ENCODE measurements at places on chromosomes 4 and X.

DNA sequence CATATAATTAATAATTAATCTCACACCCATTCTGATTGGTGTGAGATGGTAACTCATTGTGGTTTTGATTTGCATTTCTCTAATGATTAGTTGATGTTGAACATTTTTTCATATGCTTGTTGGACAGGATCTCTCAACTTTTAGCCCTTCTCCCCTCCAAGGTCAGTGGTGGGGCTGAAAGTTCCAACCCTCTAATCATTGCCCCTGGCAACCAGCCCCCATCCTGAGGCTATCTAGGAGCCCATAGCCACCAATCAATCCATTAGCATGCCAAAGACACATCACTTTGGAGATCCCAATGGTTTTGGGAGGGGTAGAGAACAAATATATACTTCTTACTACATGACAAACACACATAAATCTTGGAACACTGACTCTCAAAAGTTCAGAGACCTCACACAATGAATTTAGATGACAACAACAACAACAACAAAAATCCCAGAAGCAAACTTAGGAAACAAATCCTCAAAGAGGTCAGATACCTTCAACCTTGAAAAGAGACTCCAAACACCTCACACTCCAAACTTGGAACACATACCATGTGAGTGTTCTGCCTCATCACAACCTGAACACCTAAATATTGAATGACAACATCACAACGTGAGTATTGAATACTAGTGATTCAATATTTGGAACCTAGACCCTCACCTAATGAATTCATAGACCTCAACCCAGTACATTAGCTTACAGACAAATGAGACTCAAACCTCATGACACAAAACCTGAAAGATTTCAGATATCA, 19.0 kb upstream of the PAGE4 start:
- DNase-seq = no peak

- no peak for DNase-seq
These were observed 125.2 kb downstream of the NHS start for GRCh38 chrX:17500145-17500579.

DNA sequence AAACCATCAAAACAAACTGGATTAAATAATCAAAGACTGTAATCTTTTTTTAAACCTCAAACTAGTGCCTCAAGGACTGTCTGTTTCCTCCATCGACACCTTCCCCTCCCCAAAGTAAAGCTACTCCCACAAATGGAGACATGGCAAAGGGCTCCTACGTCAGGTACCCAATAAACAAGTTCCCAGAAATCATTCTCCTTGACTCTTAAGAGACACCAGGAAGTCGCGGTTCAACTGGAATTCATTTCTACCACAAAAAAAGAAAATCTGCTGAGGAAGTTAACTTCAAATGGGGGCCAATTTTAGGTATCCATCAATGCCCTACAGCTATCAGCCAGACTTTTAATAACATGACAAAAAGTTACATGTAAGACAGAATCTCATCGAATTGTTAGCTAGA, 2.5 kb downstream of the RPS4X start:
- no peak for DNase-seq

DNA sequence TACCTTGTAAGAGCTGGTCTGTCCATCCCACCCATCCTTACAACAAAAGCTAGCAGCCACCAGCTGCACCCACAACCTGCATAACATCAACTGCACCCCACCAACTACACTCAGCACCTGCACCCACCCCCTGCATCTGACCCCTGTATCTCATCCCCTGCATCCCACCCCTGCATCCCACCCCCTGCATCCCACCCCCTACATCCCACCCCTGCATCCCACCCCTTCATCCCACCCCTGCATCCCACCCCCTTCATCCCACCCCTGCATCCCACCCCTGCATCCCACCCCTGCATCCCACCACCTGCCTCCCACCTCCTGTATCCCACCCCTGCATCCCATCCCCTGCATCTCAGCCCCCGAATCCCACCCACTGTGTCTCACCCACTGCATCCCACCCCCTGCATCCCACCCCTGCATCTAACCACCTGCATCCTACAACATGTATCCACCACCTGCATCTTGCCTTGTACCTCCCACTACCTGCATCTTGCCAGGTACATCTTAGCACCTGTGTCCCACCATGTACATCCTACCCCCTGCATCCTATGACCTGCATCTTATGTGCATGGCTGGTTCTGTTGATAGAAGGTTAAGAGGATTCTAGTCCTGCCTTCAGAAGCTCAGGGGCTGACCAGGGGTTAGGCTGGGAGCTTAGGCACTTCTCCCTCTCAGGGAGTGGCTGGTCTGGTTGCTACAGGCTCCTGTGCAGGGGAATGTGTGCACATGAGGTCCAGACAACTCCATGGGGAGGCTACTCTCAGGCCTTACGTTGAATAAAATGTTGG, 9.4 kb downstream of the TMEM271 start:
- no peak for DNase-seq

GRCh38 chr4:9931146-9931545, 90.2 kb downstream of the SLC2A9 start:
- DNase-seq = no peak

GRCh38 chr4:101794806-101795205, 4.3 kb downstream of the BANK1 start:
- DNase-seq = no peak

DNA sequence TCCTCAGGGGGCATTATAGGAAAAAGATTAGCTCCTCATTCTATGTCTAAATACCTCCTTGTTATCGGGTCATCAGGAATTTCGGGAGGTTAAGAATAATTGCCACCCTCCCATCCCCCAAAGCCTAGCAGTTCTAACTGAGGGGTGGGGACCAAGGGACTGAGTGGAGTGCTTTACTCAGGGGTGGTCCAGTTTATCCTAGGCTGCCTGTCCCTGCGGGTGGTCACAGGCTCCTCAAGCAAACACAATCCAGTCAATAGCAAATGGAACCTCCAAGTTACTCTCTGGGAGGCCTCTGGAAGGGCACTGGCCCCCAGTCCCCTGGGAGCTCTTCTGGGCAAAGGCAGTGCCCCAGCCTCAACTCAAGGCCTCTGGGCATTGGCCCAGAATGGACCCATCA, 6.7 kb downstream of the ELF4 start:
- DNase-seq = no peak

DNA sequence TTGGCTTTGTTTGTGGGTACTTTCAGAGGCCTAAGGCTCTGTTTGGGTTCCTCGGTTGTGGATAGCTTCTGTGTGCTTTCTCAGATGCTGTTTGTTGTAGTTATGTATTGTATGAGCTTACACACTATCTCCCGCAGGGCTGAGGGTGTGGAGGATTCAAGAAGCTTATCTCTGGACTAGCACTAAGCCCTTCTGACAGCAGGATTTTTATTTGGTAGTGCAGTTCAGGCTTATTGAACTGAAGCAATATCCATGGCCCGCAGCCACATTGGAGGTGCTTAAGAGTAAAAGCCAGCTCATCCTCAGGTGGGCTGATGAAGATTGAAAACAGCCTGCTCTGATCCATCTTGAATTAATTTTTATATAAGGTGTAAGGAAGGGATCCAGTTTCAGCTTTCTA, 128.2 kb downstream of the RASGEF1B start:
- no peak for DNase-seq

- DNase-seq = no peak
These were observed 578.0 kb downstream of the BCOR start for GRCh38 chrX:39519566-39520301.

DNA sequence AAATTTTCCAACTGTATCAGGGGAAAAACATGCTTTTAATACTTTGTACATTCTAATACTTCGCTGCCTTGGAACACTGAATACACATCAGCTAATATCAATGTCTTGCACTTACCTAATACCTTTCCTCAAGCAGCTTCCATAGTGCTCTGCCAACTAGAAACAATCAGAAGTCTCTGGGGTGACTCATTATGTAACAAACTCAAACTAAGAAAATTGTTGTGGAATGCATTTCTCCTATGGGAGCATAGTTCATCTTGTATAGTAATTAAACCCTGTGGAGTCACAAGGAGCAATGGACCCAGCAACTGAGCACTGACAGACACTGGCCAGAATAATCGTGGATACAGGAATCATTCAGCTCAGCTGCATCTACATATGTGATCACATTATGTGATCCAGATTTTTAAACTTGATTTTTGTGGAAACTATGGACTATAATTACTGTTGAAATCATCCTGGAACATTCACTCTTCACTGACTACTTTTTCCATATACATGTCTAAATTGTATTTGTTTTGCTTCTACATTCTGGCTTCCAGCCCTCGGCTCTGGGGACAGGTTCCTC, 496.9 kb downstream of the TMA16 start:
- DNase-seq = no peak

All from activated CD4-positive, CD25-positive, alpha-beta regulatory T cell (primary cell).